ENCODE measurements at places on chromosomes 3 and 15. TPM values are rescaled to one million over a fixed set of nuclear protein-coding genes. Genes with fewer than 3 reads are reported as not detected.

The HCN4 gene
- total RNA-seq, result not detected

The TAMM41 gene
- 14.5 TPM for total RNA-seq

DNA sequence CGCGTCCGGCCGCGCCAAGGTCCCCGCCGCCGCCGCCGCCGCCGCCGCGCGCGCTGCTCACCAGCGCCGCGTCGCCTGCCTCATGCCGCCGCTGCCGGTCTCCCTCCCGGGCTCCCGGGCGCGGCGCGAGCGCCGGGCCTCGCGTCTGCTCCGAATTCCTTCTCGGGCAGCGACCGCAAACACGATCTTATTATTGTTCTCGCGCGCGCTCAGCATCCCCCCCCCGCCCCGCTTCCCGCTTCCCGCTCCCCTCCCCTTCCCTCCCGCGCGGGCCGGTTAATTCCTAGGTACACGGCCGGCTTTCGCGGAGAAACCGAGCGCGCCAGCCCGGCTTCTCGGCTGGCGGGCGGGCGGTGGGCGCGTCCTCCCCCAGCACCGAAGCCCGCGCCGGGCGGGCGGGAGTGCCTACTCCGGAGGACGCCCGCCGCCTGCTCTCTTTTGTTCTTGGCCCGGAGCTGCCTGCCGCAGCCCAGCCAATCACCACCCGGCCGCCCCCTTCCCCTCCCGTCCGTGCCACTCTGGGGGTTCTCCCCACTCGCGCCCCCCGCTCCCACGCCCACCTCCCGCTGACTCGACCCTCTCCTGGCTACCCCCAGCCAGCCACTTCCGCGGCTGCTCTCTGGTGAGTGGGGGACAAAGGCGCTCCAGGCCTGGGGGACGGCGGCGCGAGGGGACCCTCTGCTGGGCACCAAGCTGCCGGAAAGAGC is at the start of gene HDGFL3:
HDGFL3 (minus strand) TSS at position 164 of the 707 bp plus-strand sequence. CDS start 409 bp downstream, outside the sequence.
- H3K27ac ChIP-seq, result peak within 1 kb of the TSS; percentile 96
- H3K27me3 ChIP-seq, result no peaks in the 10 kb centered on the region
- peak; percentile 88 for DNase-seq
- H3K4me3 ChIP-seq, result peak within 1 kb of the TSS; percentile 97

DNA sequence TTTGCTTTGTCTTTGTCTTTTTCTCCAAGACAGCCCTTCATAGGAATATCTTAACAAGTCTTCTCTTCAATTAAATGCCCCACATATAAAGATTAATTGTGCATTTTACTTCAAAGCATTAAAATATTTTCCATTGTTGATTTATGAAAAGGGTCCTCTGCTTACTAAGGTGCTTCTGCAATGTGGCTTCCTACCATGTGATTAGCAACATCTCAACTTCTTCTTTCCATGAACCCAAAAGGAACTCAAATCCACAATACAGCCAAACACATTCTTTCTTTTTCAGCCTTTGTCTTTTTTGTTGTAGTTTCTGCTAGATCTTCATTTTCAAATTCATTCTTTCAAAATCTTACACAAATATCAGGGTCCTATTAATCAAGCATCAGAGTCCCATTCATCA is 309.2 kb downstream of the NSUN3 start:
- no peaks in the 10 kb centered on the region for H3K4me1 ChIP-seq
- H3K4me3 ChIP-seq, result no peak overlapping the region
- peaks cover 32% of the 10 kb centered on the region for H3K27me3 ChIP-seq
- H3K27ac ChIP-seq, result no peak overlapping the region

DNA sequence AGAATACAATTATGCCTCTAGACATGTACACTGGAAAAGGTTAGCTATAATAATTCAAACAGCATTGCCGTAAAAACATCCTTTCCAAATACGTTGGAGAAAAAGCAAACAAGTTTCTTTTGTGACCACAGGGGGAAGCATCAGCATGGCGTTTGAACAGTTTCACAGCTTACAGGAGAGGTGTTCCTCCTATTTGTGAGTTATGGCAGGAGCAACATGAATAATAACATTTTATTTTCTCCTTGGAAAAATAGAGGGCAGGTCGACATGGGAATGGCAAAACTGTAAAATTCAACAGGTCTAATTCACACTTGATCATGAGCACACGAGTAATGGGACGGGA is 39.7 kb upstream of the GADL1 start:
- no peaks in the 10 kb centered on the region for H3K36me3 ChIP-seq
- H3K4me1 ChIP-seq, result peaks cover 3% of the 10 kb centered on the region
- H3K4me3 ChIP-seq, result no peak overlapping the region
- H3K27me3 ChIP-seq, result peaks cover 32% of the 10 kb centered on the region

- no peak overlapping the region for H3K27ac ChIP-seq
- H3K27me3 ChIP-seq, result peaks cover 24% of the 10 kb centered on the region
- H3K36me3 ChIP-seq, result no peaks in the 10 kb centered on the region
- no peak for DNase-seq
- H3K4me3 ChIP-seq, result no peak overlapping the region
Measured at GRCh38 chr3:31421314-31422048, 111.2 kb upstream of the STT3B start.

- no peaks in the 10 kb centered on the region for H3K36me3 ChIP-seq
- no peak overlapping the region for H3K4me3 ChIP-seq
- no peak overlapping the region for H3K27ac ChIP-seq
- no peaks in the 10 kb centered on the region for H3K4me1 ChIP-seq
- DNase-seq, result no peak
Measured at GRCh38 chr15:79370716-79371115, 59.8 kb downstream of the TMED3 start.
